ENCODE measurements at places on chromosomes 3 and 15.

DNA sequence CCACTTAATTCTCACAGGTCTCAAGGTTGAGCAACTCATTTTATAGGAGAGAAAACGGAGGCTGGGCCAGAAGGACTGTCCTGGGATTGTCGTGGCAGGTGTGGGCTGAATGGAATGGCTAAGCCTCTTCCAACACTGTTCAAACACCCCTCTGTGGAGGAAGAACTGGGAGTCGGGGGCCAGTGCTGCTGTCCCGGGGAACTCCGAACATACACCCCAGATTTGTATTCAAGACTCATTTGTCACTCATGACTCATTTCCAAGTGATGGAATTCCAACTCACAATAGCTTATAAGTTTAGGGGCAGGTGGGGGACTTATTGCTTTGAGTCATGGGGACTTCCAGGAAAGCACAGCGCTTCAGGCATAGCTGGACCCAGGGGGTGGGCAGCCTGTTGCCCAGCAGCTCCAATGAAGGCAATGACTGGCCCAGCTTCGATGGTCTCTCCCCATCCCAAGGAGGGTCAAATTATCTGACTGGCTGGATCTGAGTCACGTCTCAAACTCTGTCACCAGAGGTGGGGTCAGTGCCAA lies 72.5 kb downstream of the TM2D3 start:
- DNase-seq = no peak

DNA sequence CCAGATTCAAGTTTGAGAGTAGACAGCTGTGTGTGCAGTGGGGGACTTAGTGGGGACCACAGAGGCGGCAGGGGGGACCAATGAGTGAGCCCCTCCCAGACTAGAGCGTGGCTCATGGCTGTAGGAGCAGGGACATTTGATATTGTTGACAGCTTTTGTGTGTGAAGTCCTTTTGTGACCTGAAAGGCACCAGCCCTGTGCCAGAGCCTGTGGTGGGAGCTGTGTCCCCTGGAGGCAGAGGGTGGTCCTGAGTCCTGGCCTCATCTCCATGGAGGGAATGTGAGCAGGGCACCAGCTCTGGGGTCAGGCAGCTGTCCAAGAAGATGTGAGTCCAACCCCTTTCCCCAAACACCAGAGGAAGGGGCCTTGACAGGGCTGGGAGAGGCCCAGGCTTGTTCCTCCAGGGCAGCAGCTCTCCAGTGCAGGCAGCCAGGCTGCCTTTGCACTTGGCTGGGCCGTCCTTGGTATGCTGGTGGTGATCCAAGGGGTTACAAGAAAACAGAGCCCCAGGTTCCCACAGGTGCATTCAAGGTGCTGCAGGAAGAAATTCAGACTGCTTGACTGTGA lies 10.1 kb upstream of the C3orf22 start:
- DNase-seq = no peak

- no peak for DNase-seq
Measured at GRCh38 chr3:195249858-195250464, 21.0 kb downstream of the XXYLT1 start.

DNA sequence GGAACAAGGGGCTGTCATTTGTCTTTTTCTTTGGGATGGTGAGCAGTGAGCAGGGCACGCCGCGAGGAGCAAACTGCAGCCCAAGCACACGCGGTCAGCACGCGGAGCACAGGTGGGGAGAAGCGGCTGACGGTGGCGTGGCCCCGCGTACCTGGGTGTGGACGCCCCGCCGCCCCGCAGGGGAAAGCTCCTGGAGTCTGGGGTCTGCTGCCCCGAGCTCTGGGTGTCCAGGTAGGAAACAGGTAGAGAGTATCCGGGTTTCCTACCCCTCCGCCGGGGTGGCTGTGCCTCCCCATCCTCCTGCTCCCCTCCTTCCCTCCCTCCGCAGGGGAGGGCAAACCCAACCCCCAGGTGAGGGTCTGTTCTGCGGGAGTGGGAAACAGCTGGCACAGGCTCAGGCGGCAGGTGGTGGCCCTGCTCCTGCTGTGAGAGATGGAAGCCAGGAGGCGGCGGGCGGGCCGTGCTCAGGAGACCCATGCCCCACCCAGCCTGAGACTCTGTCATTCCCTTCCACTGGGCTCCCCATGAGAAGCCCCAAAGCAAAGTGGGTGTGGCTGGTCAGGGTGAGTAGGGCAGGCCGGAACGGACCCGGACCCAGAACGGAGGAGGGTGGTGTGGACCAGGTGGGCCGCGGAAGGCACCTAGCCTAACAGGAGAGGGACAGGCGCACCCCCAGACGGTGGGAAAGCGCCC lies 56.9 kb upstream of the CGNL1 start:
- no peak for DNase-seq

DNA sequence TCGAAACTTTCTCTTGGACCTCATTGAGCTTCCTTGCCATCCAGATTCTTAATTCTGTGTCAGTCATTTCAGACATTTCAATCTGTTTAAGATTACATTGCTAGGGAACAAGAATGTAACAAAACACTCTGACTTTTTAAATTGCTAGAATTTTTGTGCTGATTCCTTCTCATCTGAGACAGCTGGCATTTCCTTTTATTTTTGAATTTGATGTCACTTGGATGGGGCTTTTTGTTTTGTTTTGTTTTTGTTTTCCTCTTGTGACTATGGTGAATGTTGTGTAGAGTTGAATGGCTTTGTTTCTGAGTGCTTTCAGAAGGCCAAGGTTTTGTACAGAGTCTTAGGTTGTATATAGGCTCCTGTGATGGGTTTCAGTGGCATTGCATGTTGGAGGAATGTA lies 1129.3 kb downstream of the NAALADL2 start:
- no peak for DNase-seq

DNA sequence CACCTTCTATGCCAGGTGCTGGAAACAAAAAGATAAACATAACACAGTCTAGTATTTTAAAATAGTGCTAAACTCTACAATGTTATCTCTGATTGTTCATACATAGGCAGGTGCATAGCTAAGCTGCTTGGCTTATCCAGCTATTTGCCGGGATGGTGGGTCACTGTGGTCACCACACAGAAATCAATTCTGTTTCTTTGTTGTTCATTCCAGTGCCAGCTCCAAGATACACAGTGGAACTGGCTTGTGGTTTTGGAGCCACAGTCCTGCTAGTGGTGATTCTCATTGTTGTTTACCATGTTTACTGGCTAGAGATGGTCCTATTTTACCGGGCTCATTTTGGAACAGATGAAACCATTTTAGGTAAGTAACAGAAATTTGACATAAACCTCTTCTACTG lies 130.2 kb downstream of the IL1RAP start:
- no peak for DNase-seq

- no peak for DNase-seq
Measured at GRCh38 chr15:27846722-27847395, 252.3 kb downstream of the OCA2 start.
